ENCODE measurements at places on chromosomes 11 and 22.

DNA sequence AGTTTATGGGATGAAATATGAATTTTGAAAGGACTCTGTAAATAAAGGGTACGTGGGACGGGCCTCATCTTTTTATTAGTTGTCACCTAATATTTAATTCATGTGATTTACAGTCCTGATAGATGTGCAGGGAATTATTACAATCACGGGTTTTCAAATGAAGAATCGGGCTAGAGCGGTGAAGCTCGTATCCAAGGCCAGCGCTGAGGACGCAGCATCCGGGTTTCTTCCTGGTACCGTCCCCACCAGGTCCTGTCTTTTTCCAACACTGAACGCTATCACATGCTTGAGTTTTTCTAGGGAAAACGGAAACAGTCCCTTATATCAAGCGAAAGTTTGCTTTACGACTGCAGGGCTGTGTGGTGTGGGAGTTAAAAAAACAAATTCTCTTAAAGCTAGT, 787 bp downstream of the SMDT1 start:
- peak; percentile 54 for DNase-seq

DNA sequence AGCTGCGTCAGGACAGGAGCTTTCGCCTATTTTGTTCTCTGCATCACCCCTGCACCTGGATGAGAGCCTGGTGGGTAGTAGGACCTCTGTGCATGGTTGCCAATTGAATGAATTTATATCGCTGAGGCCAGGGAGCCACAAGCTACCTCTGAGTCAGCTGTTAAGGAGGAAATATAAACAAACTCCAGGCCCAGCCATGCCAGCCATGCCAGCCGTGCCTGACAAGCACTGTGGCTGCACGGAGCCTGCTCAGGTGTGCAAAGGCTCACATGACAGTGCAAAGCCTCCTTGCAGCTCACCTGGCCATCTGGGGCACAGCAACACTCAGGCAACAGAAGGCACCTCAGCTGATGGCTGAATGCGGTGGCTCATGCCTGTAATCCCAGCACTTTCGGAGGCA, 33.7 kb upstream of the LINC01488 start:
- DNase-seq = no peak

GRCh38 chr22:45638834-45639746, 32.5 kb upstream of the ATXN10 start:
- no peak for DNase-seq

- DNase-seq = no peak
Observed at GRCh38 chr22:23248583-23248982, 68.3 kb downstream of the BCR start.

DNA sequence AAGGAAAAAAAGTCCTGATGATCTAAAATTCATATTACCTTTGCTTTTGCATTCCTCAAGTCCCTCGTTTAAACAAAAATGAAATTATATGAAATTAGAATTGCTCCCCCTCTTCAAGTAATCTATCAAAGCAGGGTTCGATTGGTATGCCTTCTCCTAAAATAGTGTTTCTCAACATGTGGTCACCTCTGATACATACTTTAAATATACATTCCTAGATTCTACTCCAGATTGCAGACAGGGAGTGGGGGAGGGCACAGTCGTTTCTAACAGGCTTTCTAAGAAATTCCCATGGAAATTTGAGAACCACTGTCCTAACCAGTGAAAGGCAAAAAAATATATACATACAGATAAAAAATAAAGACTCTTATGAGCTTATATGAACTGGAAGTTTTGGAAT, 22.6 kb upstream of the IRAG1 start:
- DNase-seq = no peak

GRCh38 chr11:6607190-6607795, 3.7 kb downstream of the ILK start:
- no peak for DNase-seq

DNA sequence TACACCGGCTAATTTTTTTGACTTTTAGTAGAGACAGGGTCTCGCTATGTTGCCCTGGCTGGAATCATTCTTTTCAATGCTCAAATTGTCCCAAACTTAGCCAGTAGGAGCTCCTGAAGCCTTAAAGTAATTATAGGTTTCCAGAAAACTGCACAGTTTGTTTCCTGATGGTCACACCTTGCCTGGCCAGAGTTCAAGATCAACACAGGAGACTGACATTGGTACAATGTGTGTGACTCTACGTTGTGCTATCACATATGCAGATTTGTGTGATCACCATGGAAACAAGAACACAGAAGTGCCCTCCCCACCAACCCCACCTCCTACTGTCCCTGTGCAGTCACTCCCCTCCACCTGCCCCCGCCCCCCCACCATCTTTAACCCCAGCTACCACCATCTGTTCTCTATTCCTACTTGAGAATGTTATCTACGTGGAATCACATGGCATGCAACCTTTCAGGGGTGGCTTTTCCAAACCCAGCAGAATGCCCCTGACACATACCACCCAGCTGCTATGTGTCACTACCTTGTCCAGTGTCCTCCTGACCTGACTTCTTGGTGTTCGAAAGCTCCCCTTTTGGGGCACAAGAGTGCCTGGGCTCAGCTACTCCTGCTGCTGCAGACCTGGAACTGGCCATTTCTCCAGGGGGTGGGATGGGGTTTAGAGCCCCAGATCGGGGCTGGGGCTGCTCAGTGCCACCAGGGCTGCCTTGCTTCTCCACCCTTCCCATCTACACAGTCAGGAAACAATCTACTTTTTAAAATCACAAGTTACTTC, 6.1 kb upstream of the NAP1L4 start:
- DNase-seq = no peak

- no peak for DNase-seq
Observed at GRCh38 chr22:49966041-49966773, 5.6 kb downstream of the PIM3 start.

DNA sequence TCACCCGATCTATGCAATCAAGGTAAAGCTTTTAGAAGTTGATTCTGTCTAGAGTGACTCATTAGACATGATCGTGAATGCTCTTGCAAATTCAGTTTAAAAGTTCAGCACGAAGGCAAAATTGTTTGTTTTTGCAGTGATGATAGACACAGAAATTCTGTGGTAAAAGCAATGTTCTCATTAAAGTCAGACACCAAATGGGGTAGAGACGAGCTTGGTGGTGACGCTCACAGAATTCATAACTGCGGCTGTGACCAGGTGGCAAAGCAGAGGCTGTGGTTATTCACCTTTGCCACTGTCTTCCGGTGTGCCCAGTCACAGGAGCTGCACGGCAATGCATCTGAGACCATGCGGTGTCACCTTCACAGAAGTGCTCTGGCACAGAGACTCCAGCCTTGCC, 83.4 kb downstream of the WNT7B start:
- DNase-seq = no peak

- DNase-seq = no peak
Observed at GRCh38 chr11:123100379-123101085, 38.6 kb upstream of the HSPA8 start.

DNA sequence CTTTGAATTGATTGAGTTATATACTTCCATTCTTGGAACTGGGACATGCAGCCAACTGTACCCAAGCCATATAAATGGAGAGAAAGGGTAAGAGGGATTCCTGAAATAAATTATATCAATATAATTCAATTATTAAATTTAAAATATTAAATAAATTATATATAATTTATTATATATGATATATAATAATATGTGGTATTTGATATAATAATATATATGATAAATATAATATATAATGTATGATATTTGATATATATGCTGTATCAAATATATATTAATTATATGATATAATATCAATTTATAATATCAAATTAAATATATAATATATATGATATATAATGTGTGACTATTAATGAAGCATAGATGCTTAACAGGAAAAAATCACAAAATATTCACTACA, 677.0 kb downstream of the NELL1 start:
- no peak for DNase-seq
